ENCODE measurements at places on chromosomes 16 and 17.

DNA sequence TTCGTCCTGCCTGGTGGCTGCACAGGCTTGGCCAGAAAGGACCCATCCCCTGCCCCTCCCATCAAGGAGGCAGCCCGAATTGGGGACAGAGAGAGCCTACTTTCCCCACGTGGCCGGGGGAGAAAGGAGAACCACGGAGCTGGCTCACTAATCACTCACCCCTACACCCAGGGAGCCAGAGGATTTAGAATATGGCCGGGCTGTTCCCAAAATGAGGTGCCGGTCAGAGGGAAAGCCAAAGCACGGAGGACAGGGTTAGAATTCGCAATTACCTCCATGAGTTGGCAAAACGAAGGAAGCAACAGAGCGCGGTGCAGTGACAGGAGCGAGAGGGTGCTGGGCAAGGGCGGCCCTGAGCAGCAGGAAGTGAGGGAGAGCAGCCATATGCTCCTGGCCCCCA, 33.1 kb downstream of the SHISA6 start:
- DNase-seq = no peak

DNA sequence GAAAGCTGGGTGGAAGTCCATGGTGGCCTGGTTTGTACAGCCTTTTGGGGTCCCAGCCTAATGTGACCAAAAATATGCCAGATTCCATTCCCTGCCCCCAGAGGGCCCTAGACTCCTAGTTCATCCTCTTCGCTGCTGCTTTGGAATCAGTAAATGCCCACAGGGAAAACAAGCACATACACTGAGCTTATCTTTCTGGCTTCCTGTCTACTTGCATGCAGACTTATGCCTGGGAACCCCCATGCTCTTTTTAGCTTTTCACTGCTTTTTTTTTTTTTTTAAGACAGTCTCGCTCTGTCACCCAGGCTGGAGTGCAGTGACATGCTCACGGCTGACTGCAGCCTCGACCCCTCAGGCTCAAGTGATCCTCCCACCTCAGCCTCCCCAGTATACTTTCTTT, 6.2 kb upstream of the CD300LG start:
- no peak for DNase-seq

DNA sequence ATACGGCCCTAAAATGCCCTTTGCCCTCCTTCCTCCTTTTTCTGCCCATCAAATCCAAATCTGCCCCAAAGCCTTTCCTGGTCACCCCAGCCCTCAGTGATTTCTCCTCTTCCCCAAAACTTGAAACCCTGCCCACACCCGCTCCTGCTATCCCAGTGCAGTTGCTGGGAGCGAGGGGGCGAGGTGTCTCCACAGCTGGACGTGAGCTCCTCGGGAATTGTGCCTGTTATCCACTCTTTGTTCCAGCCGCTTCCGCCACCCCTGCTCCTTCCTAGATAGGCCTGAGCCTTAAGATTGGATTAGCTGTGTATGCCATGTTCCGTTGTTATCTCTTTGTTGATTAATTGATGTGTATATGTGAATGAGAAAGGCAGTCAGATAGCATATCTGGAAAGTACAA, 2.6 kb upstream of the KRT35 start:
- no peak for DNase-seq

- DNase-seq = no peak
Observed at GRCh38 chr17:72930031-72930430, 162.5 kb downstream of the SLC39A11 start.

GRCh38 chr17:1154704-1155103, 25.1 kb downstream of the ABR start:
- no peak for DNase-seq

DNA sequence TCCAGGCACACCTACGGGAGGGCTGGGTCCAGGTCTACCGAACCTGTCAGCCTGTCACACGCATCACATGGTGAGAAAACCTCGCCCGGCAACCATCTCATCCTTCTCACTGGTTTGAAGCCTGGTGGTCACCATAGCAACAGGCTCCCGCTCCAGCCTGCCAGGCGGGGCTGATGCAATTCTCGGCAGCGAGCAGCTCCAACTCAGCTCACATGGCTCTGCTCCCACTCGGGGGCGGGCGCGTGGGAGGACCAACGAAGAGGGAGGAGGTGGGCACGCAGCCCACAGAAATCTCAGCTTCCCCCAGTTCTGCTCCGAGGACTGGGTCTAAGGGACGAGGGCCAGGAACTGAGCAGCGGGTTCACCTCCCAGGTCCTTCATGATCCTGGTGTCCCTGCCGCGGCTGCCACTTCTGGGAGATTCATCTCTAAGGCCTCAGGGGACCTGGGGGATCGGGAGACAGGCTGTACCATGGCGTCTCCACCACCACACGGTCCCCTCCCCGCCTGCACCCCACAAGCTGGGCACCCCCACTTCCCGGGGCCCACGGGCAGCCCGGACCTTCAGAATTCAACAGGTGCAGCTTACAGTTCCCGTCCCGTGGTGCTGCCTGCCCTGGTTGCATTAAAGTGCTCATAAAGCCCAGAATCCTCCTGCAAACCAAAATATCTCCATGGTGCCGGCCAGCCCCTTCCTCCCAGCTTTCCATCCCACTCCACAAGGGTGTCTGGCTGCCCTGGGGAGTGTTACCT, 25.8 kb downstream of the ABR start:
- DNase-seq = peak; percentile 54

DNA sequence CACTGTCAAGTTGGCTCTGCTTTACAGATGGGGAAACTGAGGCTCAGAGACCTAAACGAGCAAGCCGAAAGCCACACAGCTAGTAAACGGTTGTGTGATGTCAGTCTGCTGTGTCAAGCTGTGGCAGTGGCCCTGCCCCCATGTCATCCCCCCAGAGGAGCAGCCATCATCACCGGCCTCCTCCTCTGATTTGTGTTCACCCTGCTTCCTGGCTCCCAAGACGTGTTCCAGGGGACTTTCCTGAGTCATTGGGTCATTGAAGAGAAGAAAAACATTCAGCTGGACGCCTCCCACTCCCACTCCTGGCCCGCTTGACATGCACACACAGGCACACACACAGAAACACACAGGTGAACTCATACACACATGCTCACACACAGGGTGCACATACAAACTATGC, 54.0 kb upstream of the CIBAR2 start:
- no peak for DNase-seq

DNA sequence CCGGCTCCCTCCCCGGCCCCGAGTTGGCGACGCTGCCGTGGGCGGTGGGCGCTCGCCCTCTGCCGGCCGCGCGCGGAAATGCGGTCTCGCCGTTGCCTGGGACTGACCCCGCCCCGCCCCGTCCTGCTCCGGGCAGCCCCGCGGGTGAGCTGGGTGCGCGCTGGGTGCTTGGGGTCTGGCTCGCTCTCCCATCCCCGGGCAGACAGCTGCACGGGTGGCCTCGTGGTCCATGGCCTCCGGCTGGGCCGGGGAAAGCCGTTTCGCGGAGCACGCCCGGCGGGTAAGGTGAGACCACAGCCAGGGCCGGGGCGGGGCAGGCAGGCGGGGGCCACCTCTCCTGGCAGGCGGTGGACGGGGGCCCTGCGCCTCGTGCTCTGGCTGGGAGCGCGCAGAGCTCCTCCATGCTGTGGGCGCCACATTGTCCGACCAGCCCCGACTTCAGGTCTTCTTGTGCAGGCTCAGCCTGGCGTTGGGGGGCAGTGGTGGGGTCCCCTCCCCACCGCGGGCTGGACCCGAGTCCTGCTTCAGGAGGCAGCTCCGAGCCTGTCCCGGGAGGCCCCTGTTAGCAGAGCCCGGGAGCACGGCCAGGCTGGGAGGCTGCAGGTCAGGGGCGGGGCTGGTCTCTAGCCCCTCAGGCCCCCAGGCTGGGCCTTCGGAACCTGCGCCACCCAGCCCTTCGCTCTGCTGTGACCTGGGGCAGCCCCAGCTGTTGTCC, 7.0 kb upstream of the C1QTNF8 start:
- no peak for DNase-seq

- no peak for DNase-seq
Observed at GRCh38 chr17:27491713-27492190, 35.5 kb downstream of the KSR1 start.

DNA sequence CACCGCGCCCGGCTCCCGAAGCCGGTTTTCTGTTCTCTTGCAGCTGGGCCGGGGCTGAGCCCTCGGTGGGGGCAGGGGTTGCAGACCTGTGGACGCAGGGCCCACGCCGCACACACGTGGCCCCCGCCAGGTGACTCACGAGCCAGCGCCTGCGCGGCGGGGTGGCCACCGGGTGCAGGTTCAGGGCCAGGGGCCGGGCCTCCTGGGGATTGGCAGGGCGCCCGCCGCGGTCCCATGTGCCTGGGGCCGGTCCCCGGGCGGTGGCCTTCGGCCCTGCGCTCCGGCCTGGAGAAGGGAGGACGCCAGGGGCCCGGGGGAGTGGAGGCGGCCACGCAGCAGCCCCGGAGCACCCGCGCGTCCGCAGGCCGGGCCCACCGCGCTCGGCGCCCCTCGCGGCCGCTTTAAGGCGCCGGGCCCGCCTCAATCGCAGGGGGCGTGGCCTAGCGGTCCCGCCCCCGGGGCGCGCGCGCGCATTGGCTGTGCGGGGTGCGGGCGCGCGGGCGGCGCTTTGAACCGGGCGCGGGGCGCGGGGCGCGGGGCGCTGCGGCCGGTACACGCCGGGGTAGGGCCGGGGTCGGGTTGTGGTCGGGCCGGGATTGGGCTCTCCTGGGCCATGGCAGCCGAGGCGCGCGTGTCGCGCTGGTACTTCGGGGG, at the start of gene SLC25A10:
TSS of gene SLC25A10 (plus strand) at position 471 of the 654 bp plus-strand sequence. CDS start at position 614, 143 bp downstream.
- DNase-seq = peak; percentile 73

- DNase-seq = no peak
Observed at GRCh38 chr17:77817953-77818352, 140.6 kb upstream of the TNRC6C start.

GRCh38 chr17:65055280-65055707, 1.2 kb downstream of the GNA13 start:
- no peak for DNase-seq

DNA sequence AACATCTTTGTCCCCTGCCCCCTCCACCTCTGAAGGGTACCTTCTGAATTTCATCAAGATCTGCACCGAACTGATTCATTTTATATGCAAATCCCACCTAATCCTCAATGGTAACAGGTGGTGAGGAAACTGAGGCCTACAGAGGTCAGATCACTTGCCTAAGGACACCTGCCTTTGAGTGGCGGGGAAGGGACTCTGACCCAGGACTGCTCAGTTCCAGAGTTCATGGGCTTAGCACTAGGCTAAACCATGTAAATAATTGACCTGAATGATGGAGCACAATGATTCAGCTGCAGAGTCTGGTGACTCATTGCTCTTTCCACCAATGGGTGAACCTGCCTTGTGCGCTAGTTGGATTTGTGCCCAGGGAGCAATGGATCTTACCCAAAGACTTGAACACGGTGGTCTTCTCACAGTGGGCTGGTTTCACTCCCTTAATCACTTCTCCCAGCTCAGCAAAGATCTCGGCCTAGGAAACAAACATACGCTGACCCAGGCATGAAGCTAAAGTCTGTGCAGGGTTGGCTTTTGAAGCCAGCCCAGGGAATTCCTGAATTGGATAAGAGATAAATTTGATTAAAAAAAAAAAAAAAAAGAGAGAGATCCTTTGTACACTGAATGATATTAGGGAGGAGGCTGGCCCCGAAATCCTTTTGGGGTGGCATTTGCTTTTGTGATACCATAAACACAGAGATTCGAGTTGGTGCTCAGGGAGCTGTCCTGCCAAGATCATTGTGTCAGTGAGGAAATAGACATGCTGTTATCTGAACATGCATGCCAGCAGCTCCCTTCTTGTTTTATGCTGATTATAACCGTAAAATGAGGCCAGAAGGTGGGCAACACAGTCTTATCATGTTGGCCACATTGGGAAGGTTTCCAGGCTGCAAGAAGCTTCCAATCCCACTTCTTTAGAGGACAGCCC, 17.0 kb downstream of the CRYM start:
- no peak for DNase-seq

GRCh38 chr16:50801036-50801435, 59.1 kb downstream of the CYLD start:
- DNase-seq = no peak

DNA sequence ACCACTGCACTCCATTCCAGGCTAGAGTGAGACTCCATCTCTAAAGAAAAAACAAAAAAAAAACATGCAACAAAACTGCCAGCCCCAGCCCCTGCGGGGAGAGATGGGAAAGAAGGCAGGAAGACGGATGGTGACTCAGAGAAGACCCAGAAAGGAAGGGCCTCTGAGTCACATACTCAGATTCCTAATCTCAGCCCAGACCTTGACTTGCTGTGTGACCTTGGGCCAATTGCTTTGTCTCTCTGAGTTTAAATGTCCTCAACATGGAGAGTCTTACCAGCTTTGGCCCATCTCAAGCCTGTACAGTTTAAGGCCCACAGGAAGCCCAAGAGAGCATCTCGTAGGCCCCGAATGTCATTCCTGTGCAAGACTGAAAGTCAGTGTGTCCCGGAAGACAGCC, 86.5 kb upstream of the LHX1 start:
- DNase-seq = no peak

DNA sequence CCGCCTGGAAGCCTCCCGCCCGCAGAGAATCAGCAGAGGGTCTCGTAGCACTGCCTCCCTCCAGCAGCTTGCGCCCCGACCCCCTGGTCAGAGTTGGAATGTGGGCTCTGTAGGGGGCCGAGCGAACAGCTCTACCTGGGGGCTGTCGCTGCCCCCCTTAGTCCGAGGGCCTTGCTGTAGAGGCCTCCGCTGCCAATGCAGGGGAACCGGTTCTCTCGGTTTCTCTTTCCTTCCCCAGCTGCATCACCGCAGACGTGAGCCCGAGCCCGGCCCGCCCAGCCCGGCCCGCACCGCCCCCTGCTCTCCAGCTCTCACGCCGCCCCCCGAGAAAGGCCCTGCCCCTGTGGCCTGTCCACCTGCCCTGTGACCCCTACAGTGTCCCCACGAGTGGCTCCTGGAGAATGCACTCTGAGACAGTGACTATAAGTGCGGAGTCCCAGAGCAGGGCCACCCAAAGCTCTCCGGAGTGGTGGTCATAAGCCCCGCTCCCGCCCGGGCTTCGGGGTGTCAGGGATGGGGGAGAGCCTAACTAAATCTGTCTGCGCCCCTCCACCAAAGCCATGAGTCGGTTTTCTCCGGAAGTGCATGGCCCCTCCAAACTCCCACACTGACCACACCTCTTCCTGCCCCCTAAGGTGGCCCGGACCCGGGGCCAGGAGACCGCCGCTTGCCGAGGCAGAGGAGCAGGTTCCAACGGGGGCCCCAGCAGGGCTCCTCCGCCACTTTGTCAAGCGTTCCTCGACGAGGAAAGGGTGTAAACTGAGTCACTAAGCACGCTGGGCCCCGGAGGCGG, 1.7 kb downstream of the ARHGAP27 start:
- DNase-seq = no peak

DNA sequence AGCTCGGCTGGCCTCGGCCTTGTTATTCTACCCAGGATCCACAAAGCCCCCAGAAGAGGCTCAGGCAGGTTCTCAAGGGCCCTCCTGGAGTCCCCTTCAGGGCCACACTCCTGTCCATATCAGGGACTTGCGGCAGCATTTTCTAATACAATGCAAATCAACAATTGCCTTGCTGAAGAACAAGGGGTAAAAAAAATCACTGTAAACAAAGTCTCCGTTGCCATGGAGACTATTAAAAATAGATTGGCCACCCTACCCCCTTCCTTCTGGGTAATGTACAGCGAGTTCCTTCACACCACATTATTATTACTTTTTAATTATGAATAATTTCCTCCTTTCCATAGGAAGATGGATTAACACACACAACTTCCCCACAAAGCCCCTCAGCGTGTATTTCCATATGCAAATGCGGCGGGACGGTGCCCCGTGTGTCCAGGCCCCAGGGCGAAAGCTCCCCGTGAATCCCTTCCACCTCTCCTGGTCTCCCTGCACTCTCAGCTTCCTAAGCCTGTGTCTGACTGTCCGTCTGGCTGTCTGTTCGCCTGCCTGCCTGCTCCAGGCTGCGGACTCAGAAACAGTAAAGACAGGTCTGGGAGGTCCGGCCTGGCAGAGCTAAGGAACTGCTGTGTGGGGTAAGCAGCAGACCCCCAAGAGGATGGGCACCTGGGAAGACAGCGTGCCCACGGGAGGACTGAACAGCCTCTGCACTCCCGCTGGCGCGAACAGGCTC, 196.6 kb downstream of the RBFOX3 start:
- DNase-seq = no peak
